ENCODE measurements at places on chromosomes 2 and 18.

GRCh38 chr2:241812730-241813643 lies 4.0 kb downstream of the NEU4 start:
- no peak overlapping the region for H3K4me3 ChIP-seq
- no peak for DNase-seq
- H3K36me3 ChIP-seq: no peaks in the 10 kb centered on the region
- no peaks in the 10 kb centered on the region for H3K4me1 ChIP-seq

- peak overlapping the region; percentile 87 for H3K27ac ChIP-seq
- H3K27me3 ChIP-seq: no peaks in the 10 kb centered on the region
- no peaks in the 10 kb centered on the region for H3K36me3 ChIP-seq
- no peaks in the 10 kb centered on the region for H3K4me1 ChIP-seq
- H3K4me3 ChIP-seq: peak overlapping the region; percentile 93
These were observed 813 bp upstream of the MEIS1 start for GRCh38 chr2:66433945-66434678.

- no peak overlapping the region for H3K4me3 ChIP-seq
- H3K4me1 ChIP-seq: no peaks in the 10 kb centered on the region
- peaks cover 3% of the 10 kb centered on the region for H3K36me3 ChIP-seq
These were observed 17.2 kb downstream of the IFIH1 start for GRCh38 chr2:162301151-162301804.

DNA sequence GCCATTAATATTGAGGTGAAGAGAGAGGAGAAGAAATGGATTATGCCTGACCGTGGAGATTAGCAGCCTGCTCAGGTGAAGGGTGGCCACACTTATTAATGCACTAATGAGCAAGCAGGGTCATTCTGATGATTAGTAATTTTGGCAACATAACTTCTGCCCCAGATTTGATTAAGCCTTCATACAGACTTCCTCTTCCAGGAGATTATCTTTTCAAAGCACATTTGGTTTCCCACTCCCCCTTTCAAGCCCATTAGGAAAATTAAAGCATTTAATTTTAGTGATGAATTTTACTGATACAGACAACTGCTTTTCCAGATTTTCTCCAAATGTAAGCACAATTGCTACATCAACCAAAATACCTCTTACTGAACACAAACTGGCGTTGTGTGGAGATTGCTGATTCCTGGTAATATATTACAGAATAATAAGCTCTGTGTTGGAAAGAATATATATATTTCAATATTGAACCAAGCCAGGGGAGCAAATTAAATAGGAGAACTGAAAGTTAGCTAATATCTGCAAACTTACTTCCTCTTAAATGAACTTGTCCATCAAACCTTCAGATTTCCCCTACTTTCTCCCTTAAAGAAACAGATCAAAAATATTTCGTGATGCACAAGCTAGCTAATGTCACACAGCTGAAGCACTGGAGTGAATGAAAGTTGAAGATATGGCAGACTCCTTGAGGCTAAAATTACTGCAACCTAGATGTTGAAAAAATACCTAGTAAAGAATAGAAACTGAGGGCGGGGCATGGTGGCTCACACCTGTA lies 140.8 kb downstream of the FAM210A start:
- no peak for DNase-seq
- H3K4me1 ChIP-seq: no peaks in the 10 kb centered on the region
- H3K36me3 ChIP-seq: no peaks in the 10 kb centered on the region
- no peak overlapping the region for H3K4me3 ChIP-seq
- H3K27me3 ChIP-seq: no peaks in the 10 kb centered on the region

- H3K27me3 ChIP-seq: no peaks in the 10 kb centered on the region
- H3K4me1 ChIP-seq: no peaks in the 10 kb centered on the region
- no peaks in the 10 kb centered on the region for H3K36me3 ChIP-seq
- no peak overlapping the region for H3K27ac ChIP-seq
These were observed 141.0 kb downstream of the CMPK2 start for GRCh38 chr2:6724605-6725140.

- no peaks in the 10 kb centered on the region for H3K36me3 ChIP-seq
- H3K4me3 ChIP-seq: no peak overlapping the region
- DNase-seq: no peak
- H3K27me3 ChIP-seq: no peaks in the 10 kb centered on the region
These were observed 69.8 kb downstream of the CTIF start for GRCh38 chr18:48608581-48608980.

GRCh38 chr2:10271509-10271908 lies 31.2 kb upstream of the HPCAL1 start:
- no peaks in the 10 kb centered on the region for H3K27me3 ChIP-seq
- H3K36me3 ChIP-seq: no peaks in the 10 kb centered on the region
- peak; percentile 31 for DNase-seq
- peaks cover 12% of the 10 kb centered on the region for H3K4me1 ChIP-seq
- H3K4me3 ChIP-seq: no peak overlapping the region

DNA sequence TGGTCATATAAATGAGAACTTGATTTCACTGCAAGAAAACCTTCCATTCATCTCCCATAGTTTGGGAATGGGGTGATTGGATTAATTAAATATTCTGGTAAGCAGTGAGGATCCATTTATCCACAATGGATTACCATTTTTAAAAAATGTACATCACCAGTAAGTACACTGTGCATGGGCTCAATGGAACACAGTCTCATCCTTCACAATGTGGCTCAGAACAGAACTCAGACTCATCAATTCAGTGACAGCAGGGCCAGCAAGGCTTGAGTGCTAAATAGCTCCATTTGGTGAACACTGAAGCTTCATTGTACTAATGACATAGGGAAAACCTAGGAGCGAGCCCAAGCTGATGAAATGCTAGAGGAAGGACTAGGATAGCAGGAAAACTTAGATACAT lies 223.8 kb downstream of the CMPK2 start:
- no peak for DNase-seq
- H3K27me3 ChIP-seq: no peaks in the 10 kb centered on the region
- H3K36me3 ChIP-seq: no peaks in the 10 kb centered on the region
- no peak overlapping the region for H3K27ac ChIP-seq
- H3K4me1 ChIP-seq: no peaks in the 10 kb centered on the region

- H3K4me1 ChIP-seq: no peaks in the 10 kb centered on the region
- no peak overlapping the region for H3K27ac ChIP-seq
- no peak overlapping the region for H3K4me3 ChIP-seq
- H3K27me3 ChIP-seq: no peaks in the 10 kb centered on the region
- no peaks in the 10 kb centered on the region for H3K36me3 ChIP-seq
- no peak for DNase-seq
These were observed 289.4 kb downstream of the MTX2 start for GRCh38 chr2:176558574-176559140.

- H3K4me3 ChIP-seq: peak overlapping the region; percentile 13
- H3K4me1 ChIP-seq: peaks cover 19% of the 10 kb centered on the region
- H3K27ac ChIP-seq: peak overlapping the region; percentile 26
- no peaks in the 10 kb centered on the region for H3K27me3 ChIP-seq
These were observed 89.5 kb upstream of the RBMS1 start for GRCh38 chr2:160583146-160583535.

- no peak overlapping the region for H3K4me3 ChIP-seq
- no peak for DNase-seq
- H3K27ac ChIP-seq: no peak overlapping the region
- peaks cover 3% of the 10 kb centered on the region for H3K4me1 ChIP-seq
These were observed 24.3 kb downstream of the DIS3L2 start for GRCh38 chr2:231985823-231986261.

DNA sequence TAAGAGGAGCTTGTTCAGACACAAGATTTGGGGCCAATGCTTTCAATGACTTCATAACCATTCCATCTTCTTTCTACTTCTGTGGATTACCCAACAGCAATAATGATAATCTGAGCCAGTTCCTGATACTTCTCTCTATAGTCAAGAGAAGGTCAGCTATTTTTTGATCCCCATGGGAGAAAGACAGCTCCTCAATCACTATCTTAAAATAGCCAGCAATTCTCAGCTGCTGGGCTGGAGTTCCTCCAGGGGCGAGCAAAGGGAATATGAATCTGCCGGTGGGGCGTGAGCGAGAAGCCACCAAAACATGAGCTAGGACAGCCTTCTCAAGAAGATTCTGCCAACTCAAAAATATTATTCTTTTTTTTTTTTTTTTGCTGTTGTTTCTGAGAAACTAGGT lies at the start of gene TMEM182:
TSS of gene TMEM182 (plus strand) at position 269 of the 400 bp plus-strand sequence. CDS start 187 bp downstream, outside the sequence.
- H3K4me1 ChIP-seq: no peaks in the 10 kb centered on the region
- no peaks in the 10 kb centered on the region for H3K27me3 ChIP-seq
- no peaks in the 10 kb centered on the region for H3K36me3 ChIP-seq

DNA sequence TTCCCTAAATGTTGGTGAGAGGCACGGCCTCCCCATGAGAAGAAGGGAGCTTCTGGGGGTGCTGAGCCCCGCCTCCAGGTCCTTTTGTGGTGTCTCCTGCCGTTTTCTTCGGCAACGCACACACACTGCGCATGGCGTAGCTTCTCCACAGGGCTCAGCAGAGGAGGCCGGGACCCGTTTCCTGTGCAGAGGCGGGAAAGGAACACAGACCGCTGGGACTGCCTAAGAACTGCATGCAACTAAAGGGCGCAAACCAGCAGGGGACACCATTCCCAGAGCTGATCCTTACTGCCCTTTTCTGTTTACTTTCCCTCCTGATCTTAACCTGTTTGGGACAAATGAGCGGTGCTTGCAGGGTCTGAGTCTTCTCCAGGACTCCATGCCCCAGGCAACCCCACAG lies 90.3 kb upstream of the CAPN13 start:
- DNase-seq: no peak
- H3K36me3 ChIP-seq: no peaks in the 10 kb centered on the region

DNA sequence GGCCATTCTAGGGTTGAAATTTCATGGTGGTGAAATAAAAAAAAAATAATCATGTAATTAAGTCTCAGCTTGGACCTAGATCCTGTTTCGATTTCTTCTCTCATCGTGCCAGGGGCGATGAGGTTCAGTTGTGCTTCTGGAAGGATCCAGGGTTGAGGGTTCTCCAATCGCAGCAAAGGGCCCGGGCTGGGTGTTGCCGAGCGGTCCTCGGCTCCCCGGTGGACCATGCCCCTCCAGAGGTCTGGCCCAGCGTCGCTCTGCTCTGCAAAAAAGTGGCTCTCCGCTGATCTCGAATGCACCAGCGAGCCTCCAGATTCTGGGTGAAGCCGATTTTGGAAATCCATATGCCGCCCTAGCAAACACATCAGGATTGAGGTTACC lies 39.0 kb downstream of the EN1 start:
- peak; percentile 30 for DNase-seq
- H3K4me1 ChIP-seq: no peaks in the 10 kb centered on the region
- H3K4me3 ChIP-seq: peak overlapping the region; percentile 31
- H3K27ac ChIP-seq: no peak overlapping the region

GRCh38 chr2:219727771-219728429 lies 100.5 kb downstream of the SLC4A3 start:
- H3K27me3 ChIP-seq: no peaks in the 10 kb centered on the region
- no peaks in the 10 kb centered on the region for H3K36me3 ChIP-seq
- DNase-seq: no peak
- H3K4me1 ChIP-seq: peaks cover 3% of the 10 kb centered on the region
- no peak overlapping the region for H3K4me3 ChIP-seq
- no peak overlapping the region for H3K27ac ChIP-seq

DNA sequence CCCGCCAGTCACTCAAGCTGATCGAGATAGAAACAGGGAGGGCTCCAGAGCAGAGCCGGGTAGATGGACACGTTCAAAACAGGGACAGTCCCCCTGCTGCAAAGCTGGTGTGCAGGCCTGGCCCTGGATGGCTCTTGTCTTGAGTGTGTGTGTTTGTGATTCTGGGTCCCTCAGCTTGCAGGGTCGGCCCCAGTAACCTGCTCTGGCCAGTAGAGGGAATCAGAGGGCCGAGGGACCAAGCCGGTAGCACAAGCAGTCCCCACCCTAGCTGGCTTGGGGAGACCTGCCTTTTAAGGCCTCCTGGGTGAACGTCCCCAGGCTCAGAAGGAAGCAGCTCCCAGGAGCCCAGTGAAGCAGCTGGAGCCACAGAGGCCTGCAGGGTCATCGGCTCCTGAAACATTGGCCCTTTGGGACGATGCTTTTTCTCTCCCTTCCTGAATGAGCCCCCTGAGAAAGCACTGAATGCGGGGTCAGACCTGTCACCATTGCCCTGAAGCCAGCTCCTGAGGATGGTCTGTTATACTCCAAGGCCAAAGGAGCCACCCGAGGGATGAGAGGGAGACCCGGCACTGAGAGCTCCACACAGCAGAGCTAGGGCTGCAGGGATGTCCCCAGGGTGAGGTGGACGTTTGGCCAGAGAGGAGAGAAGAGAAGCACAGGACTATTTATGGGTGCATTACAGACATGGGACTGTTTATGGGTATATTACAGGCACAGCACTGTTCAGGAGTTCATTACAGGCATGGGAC lies 15.4 kb upstream of the MLPH start:
- no peak for DNase-seq
- no peaks in the 10 kb centered on the region for H3K27me3 ChIP-seq
- peaks cover 5% of the 10 kb centered on the region for H3K4me1 ChIP-seq

GRCh38 chr2:216029416-216030129 lies 16.2 kb upstream of the MREG start:
- no peak for DNase-seq
- H3K4me1 ChIP-seq: no peaks in the 10 kb centered on the region
- H3K27ac ChIP-seq: no peak overlapping the region
- no peak overlapping the region for H3K4me3 ChIP-seq

- H3K27ac ChIP-seq: no peak overlapping the region
- no peaks in the 10 kb centered on the region for H3K27me3 ChIP-seq
- H3K36me3 ChIP-seq: no peaks in the 10 kb centered on the region
- DNase-seq: no peak
- no peak overlapping the region for H3K4me3 ChIP-seq
These were observed 34.3 kb upstream of the CNGA3 start for GRCh38 chr2:98311771-98312545.

GRCh38 chr2:24493713-24494112 lies 2.7 kb downstream of the NCOA1 start:
- H3K4me3 ChIP-seq: peak overlapping the region; percentile 75
- H3K4me1 ChIP-seq: peaks cover 4% of the 10 kb centered on the region
- no peaks in the 10 kb centered on the region for H3K27me3 ChIP-seq
- no peak overlapping the region for H3K27ac ChIP-seq
- DNase-seq: peak; percentile 6

DNA sequence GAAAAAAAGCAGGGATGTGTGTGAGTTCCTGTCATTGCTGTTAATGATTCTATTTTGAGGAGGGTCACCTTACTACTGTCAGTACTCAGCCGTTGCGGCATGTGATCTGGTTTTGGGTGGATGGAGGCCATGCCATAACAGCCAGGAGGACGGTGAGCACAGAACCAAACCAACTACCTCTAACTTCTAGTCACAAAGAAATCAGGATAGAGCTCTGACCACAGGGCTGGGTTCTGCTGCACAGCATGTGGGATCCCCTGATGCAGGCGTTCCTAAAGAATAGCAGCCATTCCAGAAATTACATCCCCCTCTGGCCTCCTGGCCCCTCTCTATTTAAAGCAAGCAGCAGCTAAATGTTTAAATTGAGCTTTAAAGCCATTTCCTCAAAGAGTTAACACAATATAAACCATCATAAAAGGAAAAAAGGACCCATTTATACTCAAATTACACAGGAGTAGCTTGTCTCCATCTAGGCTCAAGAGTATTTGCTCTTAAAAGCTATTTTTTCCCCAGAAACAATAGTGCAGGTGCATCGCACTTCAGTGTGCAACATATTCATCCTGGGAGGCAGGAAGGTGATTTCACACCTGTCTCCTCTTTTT lies 786.4 kb downstream of the RNF144A start:
- no peak overlapping the region for H3K27ac ChIP-seq
- no peaks in the 10 kb centered on the region for H3K27me3 ChIP-seq
- H3K4me3 ChIP-seq: no peak overlapping the region

Data from kidney (tissue), 22 donors.